ENCODE measurements at places on chromosomes 2 and 18.

- no peak for DNase-seq
These were observed 194.4 kb upstream of the ITGA4 start for GRCh38 chr2:181262782-181263181.

- no peak for DNase-seq
These were observed 144.2 kb upstream of the CDH7 start for GRCh38 chr18:65606551-65607130.

GRCh38 chr2:112301973-112302372 lies 26.6 kb downstream of the ZC3H6 start:
- DNase-seq = no peak

DNA sequence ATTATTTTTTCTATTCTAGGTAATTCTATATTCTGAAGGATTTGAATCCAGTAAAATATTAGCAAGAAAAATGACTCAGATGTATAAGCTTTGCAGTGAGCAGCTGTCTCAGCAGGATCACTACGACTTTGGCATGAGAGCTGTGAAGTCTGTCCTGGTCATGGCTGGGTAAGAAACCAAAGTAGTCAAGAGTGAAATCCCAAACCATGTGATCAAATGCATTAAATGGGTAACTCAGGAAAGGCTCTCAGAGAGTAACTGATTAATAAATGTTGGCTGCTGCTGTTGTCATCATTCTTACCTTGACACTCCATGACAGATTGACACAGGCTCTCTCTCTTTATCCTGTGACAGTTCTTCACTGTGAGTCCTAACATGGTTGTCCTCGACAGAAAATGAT lies 124.1 kb downstream of the DNAH6 start:
- DNase-seq = no peak

DNA sequence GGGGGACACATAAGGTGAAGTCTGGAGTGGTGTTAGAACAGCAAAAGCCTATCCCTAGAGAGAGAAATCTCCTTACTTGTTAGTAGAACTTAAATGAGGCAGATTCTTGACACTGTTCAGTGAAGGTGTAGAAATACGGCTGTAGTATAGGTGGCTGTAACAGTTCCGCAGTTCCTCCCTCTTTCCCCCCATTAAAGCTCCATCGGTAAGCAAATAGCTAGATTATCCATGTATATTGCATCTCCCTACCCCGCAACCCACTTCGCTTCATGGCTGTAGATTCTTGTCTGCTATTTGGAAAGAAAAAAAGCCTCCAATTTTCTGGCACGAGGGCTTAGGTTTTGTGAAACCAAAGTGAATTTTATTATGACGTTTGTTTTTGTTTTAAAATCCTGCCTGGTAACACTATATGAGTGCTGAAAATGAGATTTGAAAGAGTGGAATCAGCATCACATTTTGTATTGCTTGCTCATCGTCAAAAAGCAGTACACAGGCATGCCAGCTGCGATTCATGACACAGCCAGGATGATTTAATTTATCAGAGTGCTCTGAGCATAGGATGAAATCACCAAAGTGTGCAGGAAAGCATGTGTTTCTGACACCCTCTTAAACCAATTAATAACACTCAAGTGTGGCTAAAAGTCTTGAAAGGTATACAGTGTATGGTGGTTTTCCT lies 1.4 kb downstream of the FAM171B start:
- no peak for DNase-seq

DNA sequence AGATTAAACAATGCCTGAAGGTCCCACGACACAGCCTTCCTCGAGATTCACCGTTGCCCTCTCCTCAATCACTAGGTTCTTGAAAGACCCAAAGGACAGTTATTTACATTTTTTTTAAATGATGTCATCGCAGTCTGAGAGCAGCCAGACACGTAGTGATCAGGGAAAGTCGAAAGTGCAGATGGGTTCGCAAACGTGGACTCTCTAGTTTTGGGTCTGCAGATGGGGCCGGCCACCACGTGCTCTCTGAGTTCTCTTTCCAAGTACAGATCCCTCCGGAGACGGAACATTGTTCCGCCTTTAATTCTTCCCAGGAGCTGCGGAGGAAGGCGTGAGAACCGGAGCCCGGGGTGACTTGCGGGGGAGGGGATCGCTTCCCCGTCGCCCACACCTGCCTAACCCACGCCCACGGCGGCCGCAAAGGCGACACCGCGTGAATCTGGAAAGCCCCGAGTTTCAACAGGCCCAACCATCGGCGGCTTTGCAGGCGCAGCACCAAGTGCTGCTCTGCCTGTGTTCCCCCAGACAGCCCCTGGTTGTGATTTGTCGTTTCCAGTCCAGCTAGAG lies 54.3 kb downstream of the PKDCC start:
- no peak for DNase-seq

GRCh38 chr2:120750488-120751210 lies 15.0 kb downstream of the GLI2 start:
- DNase-seq = no peak

- DNase-seq = no peak
These were observed 110.7 kb downstream of the SH3RF3 start for GRCh38 chr2:109239720-109240119.

DNA sequence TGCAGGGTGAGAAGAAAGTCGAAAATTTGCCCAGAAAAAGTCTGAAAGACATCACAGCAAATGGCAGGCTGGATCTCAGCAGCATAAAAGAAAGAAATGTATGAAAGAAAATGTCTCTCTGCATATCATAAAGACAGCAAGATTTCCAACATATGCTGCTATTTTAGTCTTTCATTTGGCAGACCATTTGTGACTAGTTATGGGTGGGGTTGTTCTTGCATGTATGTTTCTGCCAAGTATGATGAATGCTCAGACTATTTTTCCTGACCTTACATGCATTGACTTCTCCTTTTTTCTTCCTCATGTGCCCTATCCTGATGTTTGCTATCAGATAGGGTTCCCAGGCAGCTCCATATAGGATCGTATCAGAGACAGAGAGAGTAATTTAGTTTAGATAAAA lies 58.5 kb upstream of the PARD3B start:
- DNase-seq = no peak

DNA sequence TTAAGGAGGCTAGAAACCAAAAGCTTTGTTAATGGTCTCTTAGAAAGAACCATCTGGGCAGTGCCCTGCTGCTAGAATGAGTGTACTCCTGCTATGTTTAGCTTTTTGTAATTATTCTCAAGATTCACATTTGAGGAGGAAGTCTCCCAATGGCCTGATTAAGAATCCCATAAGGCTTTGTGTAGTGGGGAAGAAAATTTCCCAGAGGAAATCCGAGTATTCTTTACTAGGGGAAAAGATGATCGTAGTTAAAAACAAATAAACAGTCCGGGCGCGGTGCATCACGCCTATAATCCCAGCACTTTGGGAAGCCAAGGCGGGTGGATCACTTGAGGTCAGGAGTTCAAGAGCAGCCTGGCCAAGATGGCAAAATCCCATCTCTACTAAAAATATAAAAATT lies 117.9 kb downstream of the PTRHD1 start:
- DNase-seq = no peak

DNA sequence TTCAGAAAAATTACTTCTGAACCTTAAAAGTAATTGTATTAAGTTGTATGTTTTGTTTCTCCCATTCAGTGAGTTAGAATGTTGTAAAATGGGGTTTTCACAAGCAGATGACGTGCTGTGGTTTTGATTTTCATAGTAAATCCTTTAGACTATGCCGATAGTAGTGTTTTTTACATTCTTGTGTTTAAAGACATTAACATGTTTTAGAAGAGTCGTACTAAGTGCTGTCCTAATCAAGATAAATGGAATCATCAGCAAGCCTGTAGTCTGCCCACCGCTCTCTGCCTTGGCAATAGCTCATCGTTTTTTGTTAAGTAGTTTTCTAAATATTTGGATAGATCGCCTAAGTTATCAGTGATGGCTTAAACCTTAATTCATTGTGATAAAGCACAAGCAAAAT lies 21.5 kb downstream of the PKP4 start:
- no peak for DNase-seq

GRCh38 chr18:10939822-10940221 lies 209.5 kb downstream of the PIEZO2 start:
- no peak for DNase-seq

DNA sequence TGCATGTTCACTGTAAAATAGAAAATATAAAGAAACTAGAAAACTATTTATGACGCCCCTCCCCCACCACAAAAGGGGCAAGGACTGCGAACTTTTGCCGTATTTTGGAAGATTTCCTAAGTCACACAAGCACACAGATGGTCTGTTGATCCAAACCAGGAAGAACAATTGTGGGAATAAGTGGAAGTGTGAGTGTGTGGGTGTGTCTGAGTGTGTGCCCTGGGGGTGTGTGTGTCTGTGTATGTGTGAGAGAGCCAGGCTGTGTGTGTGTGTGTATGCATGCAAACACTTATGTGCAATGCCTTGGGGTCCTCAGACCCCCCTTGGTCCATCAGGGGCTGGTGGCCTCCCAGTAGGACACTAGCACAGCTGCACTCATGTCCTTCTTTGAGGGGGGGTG lies 43.1 kb downstream of the HPCAL1 start:
- no peak for DNase-seq

GRCh38 chr2:223580951-223581350 lies 21.2 kb downstream of the SCG2 start:
- no peak for DNase-seq

GRCh38 chr2:40967451-40967850 lies 515.6 kb upstream of the SLC8A1 start:
- DNase-seq = no peak

DNA sequence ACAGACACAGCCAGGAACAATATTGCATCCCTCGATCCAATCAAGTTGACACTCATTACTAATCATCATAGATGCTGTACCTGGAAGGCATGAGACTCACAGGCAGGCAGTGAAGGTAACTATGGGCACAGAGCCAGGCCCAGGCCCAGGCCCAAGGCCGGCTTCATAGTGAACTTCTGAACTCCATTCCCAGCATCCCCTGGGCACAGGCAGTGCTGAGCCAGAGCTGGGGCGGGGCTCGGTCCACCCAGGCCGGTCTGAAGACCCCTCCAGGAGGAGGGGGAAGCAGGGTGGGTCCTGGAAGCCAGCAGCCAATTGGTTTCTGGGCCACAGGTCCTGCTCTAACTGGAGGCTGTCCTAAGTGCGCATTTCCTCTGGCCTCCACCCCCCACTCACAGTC lies 37.6 kb downstream of the MLPH start:
- DNase-seq = no peak

- DNase-seq = no peak
These were observed 245.7 kb upstream of the REG3G start for GRCh38 chr2:78779761-78780160.

GRCh38 chr2:71802556-71802955 lies 345.1 kb downstream of the CYP26B1 start:
- no peak for DNase-seq

DNA sequence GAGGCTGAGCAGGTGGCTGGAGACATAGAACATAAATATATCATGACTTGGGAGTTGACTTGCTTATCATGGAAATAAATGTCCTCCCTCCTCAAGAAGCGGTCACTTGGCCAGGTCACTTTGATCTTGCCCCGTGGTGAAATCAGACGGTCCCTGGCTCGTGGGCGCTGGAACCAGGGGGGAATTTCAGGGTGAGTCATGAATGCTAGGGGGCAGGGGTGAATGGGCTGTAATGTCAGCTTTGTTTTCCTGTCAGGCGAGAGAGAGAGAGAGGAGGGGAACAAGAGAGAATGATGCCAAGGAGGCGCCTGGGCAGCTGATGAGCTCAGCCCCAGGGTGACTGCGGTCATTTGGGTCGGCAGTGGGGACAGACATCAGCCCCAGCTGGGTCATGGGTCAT lies 47.7 kb downstream of the RRM2 start:
- no peak for DNase-seq

DNA sequence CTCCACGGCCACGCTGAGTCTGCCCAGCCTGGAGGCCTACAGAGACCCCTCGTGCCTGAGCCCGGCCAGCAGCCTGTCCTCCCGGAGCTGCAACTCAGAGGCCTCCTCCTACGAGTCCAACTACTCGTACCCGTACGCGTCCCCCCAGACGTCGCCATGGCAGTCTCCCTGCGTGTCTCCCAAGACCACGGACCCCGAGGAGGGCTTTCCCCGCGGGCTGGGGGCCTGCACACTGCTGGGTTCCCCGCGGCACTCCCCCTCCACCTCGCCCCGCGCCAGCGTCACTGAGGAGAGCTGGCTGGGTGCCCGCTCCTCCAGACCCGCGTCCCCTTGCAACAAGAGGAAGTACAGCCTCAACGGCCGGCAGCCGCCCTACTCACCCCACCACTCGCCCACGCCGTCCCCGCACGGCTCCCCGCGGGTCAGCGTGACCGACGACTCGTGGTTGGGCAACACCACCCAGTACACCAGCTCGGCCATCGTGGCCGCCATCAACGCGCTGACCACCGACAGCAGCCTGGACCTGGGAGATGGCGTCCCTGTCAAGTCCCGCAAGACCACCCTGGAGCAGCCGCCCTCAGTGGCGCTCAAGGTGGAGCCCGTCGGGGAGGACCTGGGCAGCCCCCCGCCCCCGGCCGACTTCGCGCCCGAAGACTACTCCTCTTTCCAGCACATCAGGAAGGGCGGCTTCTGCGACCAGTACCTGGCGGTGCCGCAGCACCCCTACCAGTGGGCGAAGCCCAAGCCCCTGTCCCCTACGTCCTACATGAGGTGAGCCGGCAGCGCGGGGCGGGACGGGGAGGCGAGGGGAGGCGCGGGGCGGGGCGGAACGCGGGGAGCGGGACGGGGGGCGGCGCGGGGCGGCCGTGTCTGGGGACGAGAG lies 15.2 kb downstream of the NFATC1 start:
- no peak for DNase-seq

GRCh38 chr2:108460345-108461037 lies 11.5 kb downstream of the GCC2 start:
- DNase-seq = no peak

DNA sequence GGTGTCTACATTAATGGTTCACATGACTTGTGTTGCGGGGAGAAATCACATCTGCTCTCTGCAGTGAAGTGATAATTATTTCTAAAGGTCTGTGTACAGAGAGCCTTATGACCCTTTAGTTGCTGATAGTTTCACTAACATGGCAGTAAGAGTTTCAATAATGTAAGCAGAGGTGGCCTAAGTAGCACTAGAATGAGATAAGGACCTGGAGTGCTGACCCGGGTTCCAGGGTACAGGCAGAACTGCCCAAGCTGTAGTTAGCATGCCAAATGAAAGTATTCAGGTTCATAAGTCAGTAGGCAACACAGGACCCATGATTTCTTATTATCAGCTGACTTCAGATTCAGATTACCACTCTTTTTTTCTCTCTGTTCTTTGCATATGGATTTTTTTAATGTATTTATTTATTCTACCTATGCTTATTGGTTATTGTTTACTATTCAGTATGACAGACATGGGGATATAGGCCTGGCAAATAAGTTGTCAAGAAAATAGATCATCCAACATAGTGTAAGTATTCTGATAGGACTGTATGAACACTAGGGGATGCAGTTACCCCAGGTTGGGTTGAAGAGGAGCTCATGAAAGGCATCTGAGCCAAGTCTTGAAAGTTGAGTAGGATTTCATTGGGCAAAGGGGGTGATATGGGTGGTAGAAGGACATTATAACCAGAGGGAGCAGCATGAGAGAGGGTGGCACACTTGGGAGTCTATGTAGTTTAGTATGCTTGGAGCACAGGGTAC lies 105.2 kb downstream of the CCDC85A start:
- no peak for DNase-seq

DNA sequence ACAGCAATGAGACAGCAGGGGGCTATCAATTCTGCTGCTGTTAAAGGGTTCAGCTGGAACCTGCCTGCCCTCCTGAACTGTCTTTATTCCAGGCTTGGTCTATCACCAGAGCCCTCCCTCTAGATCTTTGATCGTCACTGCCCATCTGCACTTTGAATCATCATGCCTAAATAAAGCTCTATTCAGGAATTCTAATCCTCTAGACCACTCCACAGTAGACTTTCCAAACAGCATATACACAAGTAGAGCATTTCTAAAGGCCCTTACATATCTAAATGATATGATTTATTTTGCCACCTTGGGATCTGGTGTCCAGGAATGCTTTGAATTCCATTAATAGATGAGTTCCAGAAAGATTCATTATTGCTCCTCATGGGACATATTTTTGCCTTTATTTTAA lies 542.1 kb upstream of the SYT4 start:
- no peak for DNase-seq
